ENCODE measurements at places on chromosomes 2 and 18. TPM values are rescaled to one million over a fixed set of nuclear protein-coding genes. Genes with fewer than 3 reads are reported as not detected.

GRCh38 chr2:39932198-39932597, 153.1 kb upstream of the THUMPD2 start:
- no peak for DNase-seq
- H3K4me3 ChIP-seq: no peak overlapping the region
- no peak overlapping the region for H3K27ac ChIP-seq
- no peaks in the 10 kb centered on the region for H3K27me3 ChIP-seq
- H3K36me3 ChIP-seq: no peaks in the 10 kb centered on the region

DNA sequence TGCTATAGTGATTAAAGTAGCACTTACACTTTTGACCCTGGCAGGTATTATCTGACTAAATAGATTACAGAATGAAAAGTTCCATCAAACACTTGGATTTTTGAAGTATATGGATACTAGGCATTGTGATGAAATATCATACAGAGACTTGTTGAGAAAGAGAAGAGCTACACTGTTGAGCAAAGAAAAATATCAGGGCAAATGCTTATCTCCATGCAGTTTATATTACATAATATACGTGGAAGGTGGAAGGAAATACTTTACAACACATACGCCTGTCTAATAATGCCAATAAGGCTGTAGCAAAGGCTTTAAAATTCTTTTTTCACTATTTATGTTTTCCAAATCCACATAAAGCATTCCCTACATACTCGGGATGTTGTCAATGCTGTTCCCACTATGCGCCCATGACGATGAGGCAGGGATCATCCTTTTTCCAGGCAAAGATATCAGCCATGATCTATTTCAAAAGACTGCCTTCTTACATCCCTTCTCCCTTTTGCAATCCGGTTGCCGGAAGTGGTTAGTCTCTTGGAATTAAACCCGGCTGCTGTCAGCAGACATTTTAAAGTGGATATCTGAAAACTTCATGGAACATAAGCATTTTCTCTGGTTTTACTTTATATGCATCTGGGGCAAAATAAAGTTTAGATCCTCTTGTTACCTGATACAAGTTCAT, 92.6 kb upstream of the ITGA4 start:
- no peaks in the 10 kb centered on the region for H3K4me1 ChIP-seq
- no peaks in the 10 kb centered on the region for H3K27me3 ChIP-seq
- no peaks in the 10 kb centered on the region for H3K36me3 ChIP-seq
- H3K4me3 ChIP-seq: no peak overlapping the region
- no peak overlapping the region for H3K27ac ChIP-seq
- no peak for DNase-seq

- DNase-seq: no peak
- H3K27me3 ChIP-seq: peaks cover 96% of the 10 kb centered on the region
- no peak overlapping the region for H3K27ac ChIP-seq
- peaks cover 53% of the 10 kb centered on the region for H3K4me1 ChIP-seq
These were observed 1.3 kb downstream of the NEUROD1 start for GRCh38 chr2:181678861-181679543.

GRCh38 chr2:24930768-24931167, 10.7 kb upstream of the ADCY3 start:
- H3K4me3 ChIP-seq: no peak overlapping the region
- no peaks in the 10 kb centered on the region for H3K36me3 ChIP-seq
- H3K27me3 ChIP-seq: no peaks in the 10 kb centered on the region
- peaks cover 13% of the 10 kb centered on the region for H3K4me1 ChIP-seq
- no peak overlapping the region for H3K27ac ChIP-seq

The DNAH7 gene
- 0.23 TPM for total RNA-seq

The SLC14A1 gene
- not detected for total RNA-seq

Data from WTC11 (cell line).